Renal cortex interstitium (tissue), 15 donors: ENCODE measurements at places on chromosomes 3 and 15. TPM values are rescaled to one million over a fixed set of nuclear protein-coding genes. Genes with fewer than 3 reads are reported as not detected.

- DNase-seq: no peak
These were observed 19.6 kb downstream of the FBLN2 start for GRCh38 chr3:13568515-13569028.

GRCh38 chr3:12969486-12969885 lies 103.7 kb downstream of the IQSEC1 start:
- DNase-seq: no peak

- no peak for DNase-seq
These were observed 55.7 kb downstream of the MB21D2 start for GRCh38 chr3:192861972-192862371.

DNA sequence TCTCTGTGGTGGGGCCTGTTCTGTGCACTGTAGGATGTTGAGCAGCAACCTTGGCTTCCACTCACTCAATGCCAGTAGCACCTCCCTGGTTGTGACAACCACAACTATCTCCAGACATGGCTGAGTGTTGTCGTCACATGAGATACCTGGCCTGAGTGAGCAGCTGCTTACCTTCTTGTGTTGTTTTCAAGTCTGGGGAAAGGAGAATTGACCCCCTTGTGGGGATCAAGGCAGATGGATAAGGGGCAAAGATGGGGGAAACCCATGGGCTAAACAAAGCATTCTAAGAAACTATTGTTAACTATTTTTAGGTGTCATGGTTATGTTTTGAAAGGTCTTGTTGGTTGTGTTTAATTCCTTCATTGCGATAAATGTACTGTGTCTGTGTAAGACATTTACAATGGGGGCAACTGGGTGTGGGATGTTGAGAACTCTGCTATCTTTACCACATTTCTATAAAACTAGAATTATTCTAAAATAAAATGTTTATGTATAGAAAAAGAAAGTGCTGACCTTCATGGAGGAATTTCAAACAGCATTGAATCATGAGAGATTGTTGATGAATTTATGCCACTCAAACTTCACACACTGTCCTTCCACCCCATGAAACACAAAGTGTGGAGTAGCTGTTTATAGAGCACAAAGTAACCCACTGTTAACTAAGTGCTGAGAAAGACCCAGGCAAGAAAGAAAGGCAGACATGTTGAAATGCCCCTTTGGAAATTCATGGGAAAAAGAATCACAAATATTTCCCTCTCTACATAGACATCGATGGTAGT lies 48.4 kb upstream of the SPTSSB start:
- DNase-seq: no peak

GRCh38 chr15:65342493-65342892 lies 35.3 kb downstream of the IGDCC3 start:
- DNase-seq: no peak

GRCh38 chr3:104044002-104044401 lies 1322.7 kb upstream of the ALCAM start:
- DNase-seq: no peak

DNA sequence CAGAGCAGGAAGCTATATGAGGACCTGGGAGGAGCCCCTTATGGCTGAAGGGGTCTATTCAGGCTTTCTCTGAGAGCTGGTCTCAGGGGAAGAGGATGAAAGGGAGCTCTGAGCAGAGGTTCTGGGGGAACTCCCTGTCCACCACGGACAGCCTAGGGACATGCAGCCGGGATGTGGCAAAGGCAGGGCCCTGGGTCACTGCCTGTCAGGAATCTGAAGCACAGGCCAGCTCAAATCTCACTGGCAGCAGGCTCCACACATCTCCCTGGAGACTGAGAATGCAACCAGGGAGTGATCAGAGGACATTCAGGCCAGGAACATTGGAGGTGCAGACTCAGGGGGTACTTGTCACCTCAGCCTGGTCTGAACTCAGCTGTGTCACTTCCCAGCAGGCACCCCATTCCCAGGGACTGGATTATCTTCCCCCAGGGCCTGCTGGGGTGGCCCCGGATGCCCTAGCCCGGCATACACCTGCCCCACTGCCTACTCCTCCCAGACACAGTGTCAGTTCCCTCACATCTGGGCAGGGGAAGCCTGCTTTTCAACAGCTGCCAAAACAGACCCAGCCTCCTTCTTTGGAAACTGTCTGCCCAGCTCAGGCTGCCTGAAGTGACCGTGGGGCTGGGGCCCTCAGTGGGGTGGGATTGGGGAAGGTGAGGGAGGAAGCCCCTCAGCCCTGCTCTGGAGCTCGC lies 18.3 kb upstream of the SEMA3F start:
- DNase-seq: no peak

GRCh38 chr3:136653628-136654027 lies 98.5 kb downstream of the STAG1 start:
- DNase-seq: no peak

DNA sequence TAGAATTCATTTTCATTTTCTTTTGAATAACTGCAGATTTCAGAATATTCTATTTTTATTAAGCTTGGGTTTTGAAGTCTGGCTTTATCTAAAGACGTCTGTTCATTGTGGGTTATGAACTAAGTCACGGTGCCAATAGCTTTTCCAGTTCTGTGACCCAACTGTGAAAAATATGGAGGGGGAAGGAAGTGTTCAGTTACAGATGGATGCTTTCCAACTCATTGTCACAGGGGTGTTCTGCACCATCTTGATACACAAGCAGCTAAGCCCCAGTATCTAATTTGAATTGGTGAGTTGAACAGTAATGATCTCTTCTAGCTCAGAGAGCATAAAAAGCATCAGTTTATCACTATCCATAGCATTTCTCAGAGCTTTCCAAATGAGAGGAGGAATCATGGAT lies 710.6 kb downstream of the EDEM1 start:
- DNase-seq: no peak

DNA sequence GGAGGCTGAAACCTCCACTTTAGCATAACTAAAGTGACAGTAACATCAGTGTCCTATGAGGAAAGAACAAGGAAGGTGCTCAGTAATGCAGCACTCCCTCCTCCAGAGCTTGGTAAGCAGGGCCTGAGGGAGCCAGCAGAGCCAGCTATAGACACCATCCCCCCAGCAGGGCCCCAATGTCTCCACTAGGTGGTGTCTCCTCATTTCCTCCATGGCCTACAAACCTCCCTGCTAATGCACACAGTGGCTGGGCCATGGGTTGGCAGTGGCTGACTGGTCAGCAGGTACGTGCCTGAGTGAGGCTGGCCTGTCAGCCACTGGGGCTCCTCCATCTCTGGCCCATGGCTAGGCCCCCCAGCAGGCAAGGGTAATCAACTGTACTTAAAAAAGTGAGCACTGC lies 13.6 kb downstream of the MRPS25 start:
- no peak for DNase-seq

Gene GOLGA8M
- 2.5 TPM for polyA plus RNA-seq

Gene GOLGB1
- polyA plus RNA-seq: 80.1 TPM

Gene RFX7
- polyA plus RNA-seq: 24.8 TPM

Gene XYLB
- polyA plus RNA-seq: 13.9 TPM

Gene SLC24A5
- 0.50 TPM for polyA plus RNA-seq
